ENCODE measurements at places on chromosomes 4 and X.

DNA sequence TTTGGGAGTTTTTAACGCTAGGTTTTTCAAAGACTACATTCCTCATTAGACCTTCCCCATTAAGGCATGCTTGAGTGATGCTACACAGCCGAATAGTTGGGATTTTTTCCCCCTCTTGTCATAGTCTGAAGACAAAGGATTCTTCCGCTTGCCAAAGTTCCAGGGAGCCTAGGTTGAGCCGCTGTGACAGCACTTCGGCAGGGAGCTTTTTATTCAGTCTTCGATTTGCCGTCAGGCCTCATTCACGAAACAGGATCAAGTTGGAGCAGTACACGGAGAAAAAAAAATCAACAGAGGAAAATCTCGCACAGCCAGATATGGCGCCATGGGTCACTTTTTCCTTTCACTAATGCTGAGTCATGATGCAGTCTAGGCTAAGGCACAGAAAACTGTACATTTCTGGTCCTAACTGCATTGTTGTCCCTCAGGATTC is 24.3 kb downstream of the SHROOM3 start:
- no peak for DNase-seq

DNA sequence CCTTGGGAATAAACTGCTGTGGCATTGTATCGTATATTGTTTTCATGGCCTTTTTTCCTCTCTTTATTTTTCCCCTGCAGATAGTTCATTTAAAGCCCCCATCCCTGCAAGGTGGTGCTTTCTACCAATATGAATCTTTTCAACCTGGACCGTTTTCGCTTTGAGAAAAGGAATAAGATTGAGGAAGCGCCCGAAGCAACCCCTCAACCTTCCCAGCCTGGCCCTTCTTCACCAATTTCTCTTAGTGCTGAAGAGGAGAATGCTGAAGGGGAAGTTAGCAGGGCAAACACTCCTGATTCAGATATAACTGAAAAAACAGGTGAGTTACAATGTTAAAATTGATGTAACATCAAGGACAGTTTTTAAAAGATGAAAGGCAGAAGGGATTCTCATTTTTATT is 601 bp downstream of the SMARCAD1 start:
- DNase-seq: no peak

DNA sequence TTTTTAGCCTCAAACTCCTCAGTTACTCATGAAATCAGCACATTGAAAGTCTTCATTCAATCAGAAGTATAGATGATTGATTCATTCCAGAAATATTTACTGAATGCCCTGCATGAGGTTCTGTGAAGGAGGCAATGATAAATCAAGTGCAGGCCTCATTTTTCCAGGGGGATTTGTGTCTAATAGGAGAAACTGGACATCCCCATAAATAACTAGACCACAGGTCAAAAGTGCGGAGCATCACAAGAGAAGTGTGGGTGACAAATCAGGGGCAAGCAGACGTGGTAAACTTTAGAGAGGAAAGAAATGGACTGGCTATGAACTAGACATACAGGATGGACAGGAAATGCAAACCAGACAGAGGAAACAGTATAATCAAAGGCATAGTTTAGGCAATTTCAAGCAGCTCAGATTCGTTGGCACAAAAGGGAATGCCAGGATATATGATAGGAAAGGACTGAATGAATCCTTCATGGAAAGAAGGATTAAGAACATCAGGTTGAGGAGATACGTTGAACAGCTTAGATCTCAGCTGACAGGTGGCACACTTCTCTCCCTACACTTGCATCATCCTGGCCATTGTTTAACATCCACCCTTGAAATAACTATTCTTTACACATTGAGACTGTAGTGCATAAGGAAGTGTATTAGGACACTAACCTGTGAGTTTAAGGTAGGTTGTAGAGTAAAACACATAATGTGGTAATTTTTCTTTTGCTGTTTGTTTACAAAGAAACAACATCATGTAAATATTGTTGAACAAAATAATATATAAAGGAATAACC is 69.6 kb upstream of the RASGEF1B start:
- no peak for DNase-seq

- DNase-seq: no peak
Measured at GRCh38 chr4:71833232-71833900, 49.5 kb upstream of the GC start.

DNA sequence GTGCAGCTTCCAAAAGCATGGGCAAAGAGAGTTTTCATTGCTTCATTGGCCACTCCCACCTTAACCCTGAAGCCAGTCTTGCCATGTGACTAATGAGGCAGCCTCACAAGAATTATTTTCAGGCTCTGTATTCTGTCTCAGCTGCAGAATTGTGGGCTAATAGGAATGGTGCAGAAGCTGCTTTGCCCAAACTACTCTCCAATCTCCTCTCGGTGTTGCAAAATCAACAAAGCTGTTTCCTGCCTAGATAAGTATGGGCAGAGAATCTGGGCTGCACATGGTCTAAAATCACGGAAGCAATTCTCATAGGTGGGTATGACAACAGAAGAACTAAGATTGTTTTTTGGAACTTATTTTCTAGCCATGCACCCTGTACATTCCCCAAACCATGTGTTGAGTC is 31.4 kb downstream of the PPP1R2C start:
- no peak for DNase-seq

GRCh38 chr4:125323654-125324053 is 8.9 kb downstream of the FAT4 start:
- DNase-seq: no peak

DNA sequence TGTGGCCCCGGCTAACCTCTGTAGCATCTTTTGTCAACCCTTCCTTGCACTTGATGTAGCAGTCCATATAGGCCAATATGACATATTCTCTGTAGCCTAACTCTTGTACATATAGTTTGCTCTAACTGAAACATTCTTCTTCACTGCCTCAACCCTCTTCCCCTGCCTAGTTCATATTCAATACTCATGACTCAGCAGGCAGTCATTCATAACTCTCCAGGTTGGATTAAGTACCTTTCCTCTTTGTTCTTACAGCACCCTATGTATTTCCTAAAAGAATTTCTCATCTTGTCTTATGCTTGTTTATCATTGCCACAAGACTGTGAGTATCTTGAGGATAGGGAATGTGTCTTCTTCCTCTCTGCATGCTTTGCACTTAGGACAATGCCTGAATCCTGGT is 76.9 kb downstream of the TMLHE start:
- DNase-seq: no peak

DNA sequence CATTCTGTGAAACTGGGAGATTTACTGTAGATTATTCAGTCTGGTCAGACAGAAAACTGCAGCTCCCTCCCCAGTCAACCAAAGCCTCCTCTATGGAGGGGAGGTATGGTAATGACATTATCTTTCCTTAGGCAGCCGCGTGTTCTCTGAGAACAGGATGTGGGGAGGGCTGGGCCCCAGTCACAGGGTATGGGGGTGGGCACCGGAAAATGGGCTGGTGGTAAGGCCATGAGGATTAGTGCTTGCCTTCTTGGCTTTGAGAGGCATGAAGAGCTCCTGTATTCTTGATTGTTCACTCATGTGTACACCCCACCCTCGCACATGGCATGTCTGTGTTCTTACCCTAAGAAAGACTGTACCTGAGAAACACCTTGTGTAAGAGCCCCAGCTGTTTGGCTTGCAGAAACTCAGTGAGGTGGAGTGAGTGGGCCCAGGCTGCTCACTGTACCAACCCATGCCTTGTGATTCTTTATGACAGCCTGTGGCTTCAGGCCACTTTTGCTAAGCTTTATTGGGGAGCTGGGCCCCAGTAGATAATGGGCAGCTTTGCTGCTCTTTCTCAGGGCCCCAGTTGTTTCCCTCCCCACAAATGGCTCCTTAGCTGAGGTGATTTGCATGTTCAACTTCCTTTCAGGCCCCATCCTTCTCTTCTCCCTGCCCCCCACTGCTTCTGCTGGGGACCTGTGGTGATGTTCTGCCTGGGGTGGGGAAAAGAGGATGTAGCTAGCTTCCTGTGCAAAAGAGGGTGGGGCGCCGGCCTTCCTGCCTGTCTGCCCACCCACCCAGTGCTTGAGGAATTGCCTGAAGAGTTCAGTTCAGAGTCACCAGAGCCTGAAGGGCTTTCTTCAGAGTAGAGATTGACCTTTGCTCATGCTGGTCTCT is 30.7 kb downstream of the MSN start:
- peak; percentile 66 for DNase-seq

- DNase-seq: no peak
Measured at GRCh38 chrX:39755143-39756032, 342.4 kb downstream of the BCOR start.

DNA sequence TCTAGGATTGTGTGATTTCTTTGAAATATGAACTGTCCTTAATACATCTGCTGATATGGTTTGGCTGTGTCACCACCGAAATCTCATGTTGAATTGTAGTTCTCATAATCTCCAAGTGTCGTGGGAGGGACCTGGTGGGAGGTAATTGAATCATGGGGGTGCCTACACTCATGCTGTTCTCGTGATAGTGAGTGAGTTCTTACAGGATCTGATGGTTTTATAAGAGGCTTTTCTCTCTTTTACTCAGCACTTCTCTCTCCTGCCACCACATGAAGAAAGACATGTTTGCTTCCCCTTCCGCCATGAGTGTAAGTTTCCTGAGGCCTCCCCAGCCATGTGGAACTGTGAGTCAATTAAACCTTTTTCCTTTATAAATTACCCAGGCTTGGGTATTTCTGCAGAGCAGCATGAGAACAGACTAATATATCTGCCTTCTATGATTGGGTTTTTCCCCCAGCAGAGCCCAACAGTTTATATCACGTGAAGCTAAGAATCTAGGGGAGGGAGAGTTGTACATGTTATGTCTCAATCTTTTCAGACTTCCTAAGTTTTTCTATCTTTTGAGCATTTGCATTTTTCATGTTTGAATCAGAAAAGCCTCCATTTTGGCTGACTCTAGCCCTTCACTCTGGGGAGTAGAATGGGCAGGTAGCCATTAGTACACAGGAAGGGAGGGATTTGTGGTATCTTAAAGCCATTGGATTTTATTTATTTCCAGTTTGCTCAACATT is 58.9 kb downstream of the PLAC1 start:
- no peak for DNase-seq

- peak; percentile 25 for DNase-seq
Measured at GRCh38 chrX:136146614-136147314, 569 bp upstream of the FHL1 start.

Data from naive thymus-derived CD8-positive, alpha-beta T cell (primary cell).